Thoracic aorta (tissue), 2 donors: ENCODE measurements at places on chromosomes 4 and X.

- no peak overlapping the region for H3K4me3 ChIP-seq
- H3K27me3 ChIP-seq, result no peaks in the 10 kb centered on the region
- DNase-seq, result no peak
- no peak overlapping the region for H3K27ac ChIP-seq
- H3K4me1 ChIP-seq, result no peaks in the 10 kb centered on the region
Observed at GRCh38 chrX:124426288-124427169, 80.2 kb downstream of the SH2D1A start.

DNA sequence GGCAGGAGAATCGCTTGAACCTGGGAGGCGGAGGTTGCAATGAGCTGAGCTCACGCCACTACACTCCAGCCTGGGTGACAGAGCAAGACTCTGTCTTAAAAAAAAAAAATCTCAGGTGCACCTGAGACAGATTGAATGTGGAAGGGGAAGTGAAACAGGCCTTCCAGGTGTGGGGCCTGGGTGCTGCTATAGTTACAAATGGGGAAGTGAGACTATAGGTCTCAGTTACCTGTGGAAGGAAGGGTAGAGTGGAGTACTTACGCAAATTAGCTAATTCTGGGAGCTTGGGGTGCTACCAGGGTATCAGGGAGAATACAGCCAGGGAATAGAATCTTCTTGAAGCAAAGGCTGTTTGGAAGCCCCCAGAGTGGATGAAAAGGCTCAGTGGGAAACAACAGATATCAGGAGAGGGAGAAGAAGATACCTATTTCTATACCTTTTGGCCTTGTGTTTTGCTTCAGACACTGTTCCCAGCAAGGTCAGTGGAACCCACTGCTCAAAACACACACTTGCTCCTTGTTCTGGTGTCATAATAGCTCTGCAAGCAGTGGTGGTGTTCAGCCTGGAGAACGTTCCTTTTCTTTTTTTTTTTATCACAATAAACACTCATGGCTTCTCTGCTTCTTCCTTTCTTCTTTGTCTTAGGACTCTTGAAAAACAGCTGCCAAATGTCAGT, 7.0 kb downstream of the CD38 start:
- H3K27ac ChIP-seq, result no peak overlapping the region
- no peaks in the 10 kb centered on the region for H3K27me3 ChIP-seq
- no peaks in the 10 kb centered on the region for H3K4me1 ChIP-seq
- no peak for DNase-seq
- no peaks in the 10 kb centered on the region for H3K36me3 ChIP-seq

DNA sequence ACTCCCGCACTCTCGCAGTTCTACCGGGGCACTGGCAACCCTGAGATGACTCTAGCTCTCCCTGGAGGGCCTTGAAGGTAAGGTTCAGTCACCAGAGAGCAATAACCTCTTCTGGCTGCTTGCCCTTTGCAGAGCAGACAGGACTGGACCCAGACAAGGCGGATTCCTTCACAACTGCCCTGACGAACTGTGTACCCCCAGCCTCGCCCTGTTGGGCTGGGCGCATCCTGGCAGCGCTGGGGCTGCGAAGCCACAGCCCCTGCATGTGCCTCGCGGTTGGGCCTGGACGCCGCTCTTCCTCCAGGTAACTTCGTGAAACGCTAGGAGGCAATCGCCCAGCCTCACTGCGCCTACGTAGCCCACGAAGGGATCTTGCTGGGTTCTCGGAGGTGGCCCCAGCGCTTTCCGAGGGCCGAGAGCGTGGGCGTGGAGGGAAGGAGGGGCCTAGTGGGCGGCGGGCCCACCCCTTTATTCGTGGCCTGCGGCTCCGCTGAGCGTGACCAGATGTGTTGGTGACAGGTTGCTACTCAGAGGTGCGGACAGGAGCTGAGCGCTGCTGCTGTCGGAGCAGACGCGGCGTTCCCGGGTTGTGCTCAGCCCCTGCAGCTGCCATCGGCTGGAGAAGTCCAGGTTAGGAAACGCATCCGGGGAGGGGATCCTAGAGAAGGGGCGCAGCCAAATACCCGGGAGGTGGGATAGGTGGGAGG, 1.9 kb upstream of the MAMLD1 start:
- no peak overlapping the region for H3K27ac ChIP-seq
- H3K36me3 ChIP-seq, result no peaks in the 10 kb centered on the region
- DNase-seq, result no peak
- no peaks in the 10 kb centered on the region for H3K27me3 ChIP-seq
- H3K4me1 ChIP-seq, result peaks cover 6% of the 10 kb centered on the region

- no peak overlapping the region for H3K4me3 ChIP-seq
- H3K4me1 ChIP-seq, result no peaks in the 10 kb centered on the region
- no peak overlapping the region for H3K27ac ChIP-seq
- H3K27me3 ChIP-seq, result no peaks in the 10 kb centered on the region
Observed at GRCh38 chrX:38458071-38458470, 103.3 kb upstream of the TSPAN7 start.

- no peaks in the 10 kb centered on the region for H3K36me3 ChIP-seq
- H3K4me1 ChIP-seq, result peaks cover 23% of the 10 kb centered on the region
- peak overlapping the region; percentile 13 for H3K27ac ChIP-seq
- DNase-seq, result no peak
- H3K4me3 ChIP-seq, result no peak overlapping the region
Observed at GRCh38 chr4:139965789-139966188, 188.2 kb downstream of the MAML3 start.

DNA sequence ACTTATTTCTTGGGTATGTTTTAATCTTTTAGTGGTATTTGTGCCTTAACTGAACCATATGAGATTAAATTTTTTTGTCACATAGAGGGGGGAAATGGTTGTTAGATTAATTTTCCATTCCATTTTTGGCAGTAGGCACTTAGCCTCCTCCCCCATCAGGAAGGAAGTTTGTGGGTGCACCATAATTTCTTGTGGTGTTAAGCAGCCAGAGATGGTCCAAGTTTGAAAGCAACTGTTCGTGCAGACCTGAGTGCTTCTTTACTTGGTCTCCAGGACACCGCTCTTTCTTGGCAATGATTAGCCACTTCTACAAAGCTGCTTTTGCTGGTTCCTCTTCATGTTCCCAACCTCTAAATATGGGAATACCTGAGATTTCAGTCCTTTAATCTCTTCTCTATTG, 92.7 kb upstream of the RPL34 start:
- H3K27me3 ChIP-seq, result no peaks in the 10 kb centered on the region
- no peak overlapping the region for H3K27ac ChIP-seq
- no peaks in the 10 kb centered on the region for H3K36me3 ChIP-seq
- H3K4me1 ChIP-seq, result no peaks in the 10 kb centered on the region
- H3K4me3 ChIP-seq, result no peak overlapping the region

DNA sequence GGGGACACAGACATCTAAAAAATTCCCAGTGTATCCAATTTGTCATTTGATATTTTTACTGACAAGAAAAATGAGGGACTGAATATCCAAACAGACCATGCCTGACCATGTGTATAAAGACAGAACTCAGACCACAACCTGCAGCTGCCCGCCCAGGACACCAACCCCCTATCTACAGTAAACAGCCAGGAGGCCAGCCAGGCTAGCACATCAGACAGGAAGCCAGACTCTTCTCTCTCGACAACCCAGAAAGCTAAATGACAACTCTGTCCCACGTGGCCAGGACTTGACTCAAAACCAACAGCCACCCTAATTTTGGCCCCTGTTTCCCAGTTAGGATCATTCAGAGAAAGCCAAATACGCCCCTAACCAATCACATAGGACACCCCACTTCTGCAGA, 15.1 kb downstream of the AFAP1 start:
- DNase-seq, result no peak
- no peaks in the 10 kb centered on the region for H3K27me3 ChIP-seq
- H3K27ac ChIP-seq, result no peak overlapping the region
- no peaks in the 10 kb centered on the region for H3K36me3 ChIP-seq

DNA sequence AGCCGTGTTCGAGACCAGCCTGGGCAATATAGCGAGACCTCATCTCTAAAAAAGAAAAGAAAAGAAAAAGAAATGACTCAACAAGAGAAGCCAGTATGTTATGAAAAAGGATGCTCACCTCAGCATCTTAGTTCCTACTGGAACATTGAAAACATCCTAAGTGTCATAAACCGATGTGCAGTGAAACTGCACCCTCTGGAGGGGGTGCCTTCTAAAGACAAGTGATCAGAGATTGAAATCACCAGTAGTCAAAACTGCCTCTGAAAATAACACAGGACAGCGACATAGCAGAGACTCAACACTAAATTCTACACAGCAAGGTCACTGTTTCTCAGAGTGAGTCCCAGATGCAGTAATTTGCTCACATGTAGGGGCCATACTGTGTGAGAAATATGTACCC, 28.0 kb upstream of the ATP6AP2 start:
- H3K36me3 ChIP-seq, result no peaks in the 10 kb centered on the region
- DNase-seq, result no peak
- no peaks in the 10 kb centered on the region for H3K4me1 ChIP-seq
- no peaks in the 10 kb centered on the region for H3K27me3 ChIP-seq
- H3K27ac ChIP-seq, result no peak overlapping the region

DNA sequence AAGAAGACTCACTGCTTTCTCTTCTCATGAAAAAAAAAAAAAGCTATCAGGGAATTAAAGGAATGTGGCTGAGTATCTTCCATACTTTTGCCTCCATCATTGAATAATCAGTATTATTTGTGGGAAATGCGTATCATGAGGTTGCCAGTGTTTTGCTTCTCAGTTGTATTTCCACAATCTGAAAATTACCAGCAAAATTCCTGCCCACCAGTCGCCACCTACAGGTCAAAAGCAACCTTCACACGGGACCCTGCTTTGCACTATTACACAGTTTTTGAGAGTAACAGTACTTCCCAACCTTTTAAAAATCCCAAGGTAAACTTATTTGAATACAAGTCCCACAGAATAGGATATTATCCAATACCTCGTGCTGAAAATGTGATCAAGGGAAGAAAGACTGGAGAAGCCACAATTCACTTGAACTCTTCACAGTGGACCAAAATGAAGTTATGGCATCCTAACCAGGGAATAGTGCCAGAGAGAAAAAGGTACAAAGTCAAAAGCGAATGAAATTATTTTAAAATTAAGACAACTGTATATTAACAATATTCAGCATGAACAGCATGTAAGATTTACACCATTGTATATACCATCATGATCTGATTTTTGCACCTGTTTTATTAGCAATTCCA, 30.4 kb downstream of the PGRMC1 start:
- H3K27me3 ChIP-seq, result no peaks in the 10 kb centered on the region
- no peak overlapping the region for H3K27ac ChIP-seq
- H3K4me3 ChIP-seq, result no peak overlapping the region

GRCh38 chr4:79907001-79907400, 166.0 kb downstream of the ANTXR2 start:
- no peak overlapping the region for H3K4me3 ChIP-seq
- DNase-seq, result no peak
- H3K36me3 ChIP-seq, result peaks cover 23% of the 10 kb centered on the region
- no peak overlapping the region for H3K27ac ChIP-seq

- no peak for DNase-seq
- H3K4me3 ChIP-seq, result no peak overlapping the region
- no peaks in the 10 kb centered on the region for H3K36me3 ChIP-seq
- no peak overlapping the region for H3K27ac ChIP-seq
- no peaks in the 10 kb centered on the region for H3K27me3 ChIP-seq
Observed at GRCh38 chr4:109009909-109010308, 247.1 kb upstream of the ETNPPL start.

DNA sequence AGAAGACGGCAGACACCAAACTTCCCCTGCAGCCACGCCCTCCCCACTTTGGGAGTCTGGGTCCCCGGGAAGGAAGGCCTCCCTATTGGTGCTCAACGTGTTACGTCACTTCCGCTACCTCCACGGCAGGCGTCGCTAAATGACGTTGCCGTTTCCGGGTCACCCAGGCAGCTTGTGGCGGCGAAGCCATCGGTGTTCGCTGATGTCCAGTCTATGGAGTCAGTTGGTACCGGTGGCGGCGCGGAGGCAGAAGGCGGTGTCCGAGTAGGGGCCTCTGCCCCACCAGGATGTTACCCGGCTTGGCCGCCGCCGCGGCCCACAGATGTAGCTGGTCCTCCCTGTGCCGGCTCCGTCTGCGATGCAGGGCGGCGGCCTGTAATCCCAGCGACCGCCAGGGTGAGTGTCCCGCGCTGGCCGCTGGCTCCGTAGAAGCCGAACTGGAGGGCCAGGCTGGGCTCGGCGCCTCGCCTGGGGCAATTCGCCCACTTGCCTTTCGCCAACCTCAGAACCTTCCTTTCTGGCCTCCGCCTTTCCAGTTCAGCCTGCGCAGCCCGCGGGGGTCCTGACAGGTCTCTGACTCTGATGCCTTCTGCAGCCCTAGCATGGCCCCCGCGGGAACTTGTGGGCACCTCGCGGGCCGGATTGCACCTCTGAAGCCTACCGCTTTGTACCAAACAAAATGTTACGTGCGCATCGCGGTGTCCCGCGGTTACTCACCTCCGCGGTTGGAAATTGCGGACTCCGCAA, at the start of gene SLC30A9:
SLC30A9 (plus strand) TSS at position 166 of the 747 bp plus-strand sequence; CDS start at position 288, 122 bp downstream.
- H3K4me1 ChIP-seq, result peaks cover 14% of the 10 kb centered on the region
- no peaks in the 10 kb centered on the region for H3K27me3 ChIP-seq
- H3K4me3 ChIP-seq, result peak within 1 kb of the TSS; percentile 85
- DNase-seq, result peak; percentile 88
- H3K27ac ChIP-seq, result peak within 1 kb of the TSS; percentile 76
- H3K36me3 ChIP-seq, result no peaks in the 10 kb centered on the region

GRCh38 chr4:17869327-17869726, 58.5 kb downstream of the NCAPG start:
- no peak for DNase-seq
- H3K36me3 ChIP-seq, result no peaks in the 10 kb centered on the region

GRCh38 chr4:171042989-171043524, 770.1 kb upstream of the GALNTL6 start:
- no peak overlapping the region for H3K4me3 ChIP-seq
- no peaks in the 10 kb centered on the region for H3K27me3 ChIP-seq
- H3K27ac ChIP-seq, result no peak overlapping the region
- no peaks in the 10 kb centered on the region for H3K36me3 ChIP-seq
- H3K4me1 ChIP-seq, result no peaks in the 10 kb centered on the region
- no peak for DNase-seq

DNA sequence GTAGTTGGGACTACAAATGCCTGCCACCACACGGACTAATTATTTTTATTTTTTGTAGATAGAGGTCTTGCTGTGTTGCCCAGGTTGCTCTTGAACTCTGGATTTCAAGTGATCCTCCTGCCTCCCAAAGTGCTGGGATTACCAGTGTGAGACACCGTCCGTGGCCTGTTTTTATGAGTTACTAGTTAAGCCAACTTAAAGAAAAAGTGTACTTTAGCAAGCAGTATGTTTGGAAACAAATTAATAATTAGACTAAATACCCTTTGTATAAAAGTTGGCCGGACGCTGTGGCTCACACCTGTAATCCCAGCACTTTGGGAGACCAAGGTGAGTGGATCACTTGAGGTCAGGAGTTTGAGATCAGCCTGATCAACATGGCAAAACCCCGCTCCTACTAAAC, 14.2 kb upstream of the PTPN13 start:
- no peaks in the 10 kb centered on the region for H3K4me1 ChIP-seq
- H3K4me3 ChIP-seq, result no peak overlapping the region
- DNase-seq, result no peak
- no peaks in the 10 kb centered on the region for H3K27me3 ChIP-seq

- no peaks in the 10 kb centered on the region for H3K4me1 ChIP-seq
- H3K4me3 ChIP-seq, result no peak overlapping the region
- no peaks in the 10 kb centered on the region for H3K36me3 ChIP-seq
- no peak for DNase-seq
Observed at GRCh38 chrX:41180194-41180908, 95.1 kb downstream of the USP9X start.

- H3K27ac ChIP-seq, result no peak overlapping the region
- H3K4me1 ChIP-seq, result no peaks in the 10 kb centered on the region
- peak overlapping the region; percentile 77 for H3K4me3 ChIP-seq
- no peaks in the 10 kb centered on the region for H3K27me3 ChIP-seq
Observed at GRCh38 chr4:102430461-102430910, 70.7 kb upstream of the NFKB1 start.

GRCh38 chr4:183304538-183304937, 15.5 kb downstream of the CLDN22 start:
- no peak for DNase-seq
- no peaks in the 10 kb centered on the region for H3K27me3 ChIP-seq
- no peaks in the 10 kb centered on the region for H3K36me3 ChIP-seq
- no peak overlapping the region for H3K27ac ChIP-seq
